ENCODE measurements at places on chromosomes 6 and 20. TPM values are rescaled to one million over a fixed set of nuclear protein-coding genes. Genes with fewer than 3 reads are reported as not detected.

The SMLR1 gene
- not detected for total RNA-seq

The PTPRA gene
- 66.4 TPM for total RNA-seq

The NFATC2 gene
- 68.8 TPM for total RNA-seq

The SLC44A4 gene
- total RNA-seq: 0.15 TPM

DNA sequence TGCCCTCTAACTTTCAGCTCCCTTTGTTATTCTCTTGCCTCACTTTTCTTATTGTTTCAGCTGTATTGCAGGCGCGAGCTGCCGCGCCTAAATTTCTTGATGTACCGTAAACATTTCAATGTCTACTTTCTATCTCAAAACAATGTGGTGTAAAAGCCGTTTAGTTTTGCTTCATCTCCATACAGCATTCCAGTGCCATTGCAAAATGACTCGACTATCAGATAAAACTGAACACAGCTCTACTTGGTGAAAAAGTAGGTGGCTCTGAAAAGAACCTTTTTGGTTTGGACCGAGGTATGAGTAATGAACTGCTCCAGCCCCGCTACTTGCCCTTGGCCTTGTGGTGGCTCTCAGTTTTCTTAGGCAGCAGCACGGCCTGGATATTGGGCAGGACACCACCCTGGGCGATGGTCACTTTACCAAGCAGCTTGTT lies 74.6 kb downstream of the OR2B2 start:
- no peak for DNase-seq

DNA sequence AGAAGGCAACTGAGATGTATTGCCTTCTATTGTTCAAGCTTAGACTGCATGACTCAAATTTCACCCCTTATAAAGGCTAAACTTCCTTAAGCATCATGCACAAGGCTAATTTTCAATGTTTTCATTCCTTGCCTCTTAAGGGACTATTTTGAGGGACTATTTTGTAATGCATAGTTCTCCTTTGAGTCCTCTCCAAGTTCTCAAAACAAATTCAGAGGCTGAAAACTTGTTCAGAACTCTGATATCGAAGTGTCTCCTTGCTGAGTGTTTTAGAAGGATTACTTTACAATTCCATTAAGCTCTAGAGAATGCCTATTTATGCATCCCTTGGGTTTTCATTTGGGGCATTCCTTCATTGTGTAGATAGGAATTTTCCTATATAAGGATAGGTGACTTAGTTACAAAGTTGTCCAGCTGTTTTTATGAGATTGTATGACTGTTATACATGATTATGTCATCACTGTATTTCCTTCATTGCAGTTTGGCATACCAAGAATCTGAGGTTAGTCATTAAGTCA lies 41.7 kb downstream of the COL19A1 start:
- no peak for DNase-seq
